ENCODE measurements at places on chromosomes 2 and 18. TPM values are rescaled to one million over a fixed set of nuclear protein-coding genes. Genes with fewer than 3 reads are reported as not detected.
A peak's percentile ranks its signal among the peaks of the same experiment; 100 is the strongest.

Gene SMYD5
- total RNA-seq = 43.4 TPM

Gene IL1B
- not detected for total RNA-seq

- H3K4me1 ChIP-seq = no peaks in the 10 kb centered on the region
- H3K4me3 ChIP-seq = no peak overlapping the region
- no peak overlapping the region for H3K27ac ChIP-seq
- DNase-seq = no peak
Measured at GRCh38 chr2:68009526-68009925, 53.3 kb downstream of the C1D start.

DNA sequence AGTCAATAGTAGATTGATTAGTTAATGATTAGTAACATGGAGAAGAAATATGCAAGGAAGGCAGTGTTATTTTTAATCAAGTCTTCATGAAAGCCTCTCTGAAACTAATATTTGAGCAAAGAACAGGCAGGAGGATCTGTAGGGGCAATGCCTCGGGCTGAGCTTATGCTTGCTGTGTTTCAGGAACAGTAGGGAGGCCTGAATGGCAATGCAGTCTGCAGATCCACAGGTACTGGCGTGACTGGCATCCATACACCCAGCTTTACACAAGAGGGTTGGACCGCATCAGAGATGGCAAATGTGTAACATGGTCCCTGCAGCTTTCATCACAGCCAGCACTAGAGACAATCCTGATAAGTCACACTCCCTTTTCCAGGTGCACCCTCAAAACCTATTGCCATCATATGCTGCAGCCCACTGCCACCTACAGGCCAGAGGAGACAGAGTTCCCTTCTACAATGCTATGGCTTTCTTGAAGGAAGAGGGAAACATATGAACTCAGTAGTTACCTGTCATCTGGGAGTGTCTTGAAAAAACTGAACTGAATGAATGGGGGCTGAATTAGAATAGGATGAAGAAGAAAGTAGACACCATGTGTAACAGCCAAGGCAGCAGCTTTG, 582.4 kb upstream of the RAB6C start:
- no peak overlapping the region for H3K4me3 ChIP-seq
- H3K4me1 ChIP-seq = no peaks in the 10 kb centered on the region
- H3K27ac ChIP-seq = no peak overlapping the region
- H3K36me3 ChIP-seq = no peaks in the 10 kb centered on the region
- H3K27me3 ChIP-seq = no peaks in the 10 kb centered on the region
- DNase-seq = peak; percentile 47

DNA sequence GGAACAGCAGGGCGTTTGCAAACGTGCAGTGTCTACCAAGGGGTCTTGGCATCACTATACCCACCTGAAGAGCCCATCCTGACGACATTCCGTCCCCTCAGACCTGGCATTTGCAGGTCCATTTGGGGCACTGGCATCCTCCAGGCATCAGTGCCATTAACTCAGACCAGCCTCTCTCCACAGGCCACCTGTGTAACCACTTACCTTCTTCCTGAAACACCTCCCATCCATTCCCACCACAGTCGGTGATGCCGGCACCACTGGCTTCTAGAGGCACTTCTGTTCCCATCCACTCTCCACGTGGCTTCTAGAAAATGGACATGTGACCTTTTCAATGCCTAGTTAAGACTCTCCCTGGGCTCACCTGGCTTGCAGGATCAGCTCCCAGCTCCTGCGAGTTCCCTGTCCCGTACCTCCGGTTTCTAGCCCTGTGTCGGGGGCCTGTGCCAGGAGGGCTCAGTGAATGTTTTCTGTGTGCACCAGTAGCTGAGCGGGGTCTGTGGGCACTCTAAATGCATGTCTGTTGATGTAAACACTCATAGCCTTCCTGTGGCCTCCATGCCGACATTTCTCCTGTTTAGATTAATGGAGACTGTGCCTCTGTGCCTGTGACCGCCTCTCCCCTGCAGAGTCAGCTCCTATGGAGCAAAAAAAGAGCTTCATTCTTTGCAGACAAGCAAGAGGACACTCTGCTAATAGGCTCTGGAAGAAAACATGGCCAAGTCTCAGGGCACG, 458.0 kb upstream of the HS6ST1 start:
- no peak overlapping the region for H3K27ac ChIP-seq
- DNase-seq = no peak

GRCh38 chr2:49298230-49298629, 143.9 kb upstream of the FSHR start:
- no peaks in the 10 kb centered on the region for H3K27me3 ChIP-seq
- H3K36me3 ChIP-seq = no peaks in the 10 kb centered on the region
- no peaks in the 10 kb centered on the region for H3K4me1 ChIP-seq
- no peak overlapping the region for H3K27ac ChIP-seq
- no peak for DNase-seq
- no peak overlapping the region for H3K4me3 ChIP-seq

DNA sequence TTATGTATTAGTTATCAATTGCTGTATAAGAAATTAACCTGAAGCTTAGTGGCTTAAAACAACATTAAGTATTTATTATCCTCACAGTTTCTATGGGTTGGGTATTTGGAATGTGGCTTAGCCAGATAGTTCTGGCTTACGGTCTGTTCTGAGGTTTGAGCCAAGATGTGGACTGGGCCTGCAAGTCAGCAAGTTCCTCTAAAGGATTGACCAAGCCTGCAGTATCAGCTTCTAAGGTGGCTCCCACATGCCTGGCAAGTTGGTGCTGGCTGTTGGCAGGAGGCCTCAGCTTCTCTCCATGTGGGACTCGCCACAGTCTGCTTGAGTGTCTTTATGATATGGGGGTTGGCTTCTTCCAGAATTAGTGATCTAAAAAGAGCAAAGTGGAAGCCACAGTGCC, 45.0 kb upstream of the TCF4 start:
- no peak overlapping the region for H3K27ac ChIP-seq
- 0 out of 3 replicates have a peak, but pooled peaks cover 6% of the 10 kb centered on the region for H3K4me1 ChIP-seq
- no peaks in the 10 kb centered on the region for H3K27me3 ChIP-seq
- H3K4me3 ChIP-seq = no peak overlapping the region

GRCh38 chr2:181304011-181304844, 153.0 kb upstream of the ITGA4 start:
- H3K36me3 ChIP-seq = no peaks in the 10 kb centered on the region
- DNase-seq = no peak
- no peaks in the 10 kb centered on the region for H3K27me3 ChIP-seq
- H3K4me3 ChIP-seq = no peak overlapping the region
- H3K27ac ChIP-seq = no peak overlapping the region

DNA sequence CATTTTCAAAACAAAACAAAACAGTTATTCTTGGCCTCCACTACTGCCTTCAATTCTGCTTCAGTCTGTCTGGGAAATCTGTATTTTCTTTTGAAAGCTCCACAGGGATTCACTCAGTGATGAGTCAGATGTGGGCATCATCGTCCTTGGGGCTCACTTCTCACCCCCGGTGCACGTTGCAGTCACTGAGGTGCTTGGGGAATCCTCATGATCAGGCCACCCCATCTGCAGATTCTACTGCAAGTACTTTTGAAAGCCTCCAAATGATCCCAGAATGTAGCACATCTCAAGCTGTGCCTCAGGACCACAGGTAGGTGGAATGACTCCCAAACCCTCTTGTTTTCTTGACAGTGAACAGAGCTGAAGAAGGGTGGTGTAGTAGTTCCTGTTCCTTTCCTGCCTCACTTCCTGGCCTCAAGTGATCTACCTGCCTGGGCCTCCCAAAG, 34.3 kb downstream of the LPIN2 start:
- no peak overlapping the region for H3K27ac ChIP-seq
- H3K4me1 ChIP-seq = peaks cover 6% of the 10 kb centered on the region
- peaks cover 3% of the 10 kb centered on the region for H3K36me3 ChIP-seq
